Stimulated activated CD8-positive, alpha-beta memory T cell treated with anti-CD3 and anti-CD28 coated beads, Interleukin-7, amount 100 ng/mL, for 48 hours (primary cell): ENCODE measurements at places on chromosomes 7 and 10.

DNA sequence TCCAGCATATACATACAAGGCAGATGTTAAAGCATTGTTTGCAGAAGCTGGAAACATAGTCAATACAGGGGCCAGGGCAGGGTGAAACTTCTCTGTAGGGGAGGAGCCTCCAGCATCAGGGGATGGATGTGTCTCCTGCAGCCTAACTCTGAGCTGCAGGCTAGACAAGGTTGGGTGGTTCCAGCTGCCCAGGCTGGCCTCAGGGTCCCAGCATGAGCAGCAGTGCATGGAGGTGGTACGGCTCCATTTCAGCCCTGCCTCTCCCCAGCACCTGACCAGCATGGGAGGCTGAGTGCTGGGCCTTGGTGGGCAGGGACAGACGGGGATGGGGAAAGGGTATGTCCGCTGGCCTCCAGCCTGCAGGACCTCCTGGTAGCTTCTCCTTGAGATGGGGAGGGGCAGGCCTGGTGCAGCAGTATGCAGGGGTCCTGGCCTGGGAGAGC, 7.4 kb upstream of the TBRG4 start:
- DNase-seq, result no peak

GRCh38 chr7:55545496-55545895, 26.8 kb downstream of the VOPP1 start:
- no peak for DNase-seq

DNA sequence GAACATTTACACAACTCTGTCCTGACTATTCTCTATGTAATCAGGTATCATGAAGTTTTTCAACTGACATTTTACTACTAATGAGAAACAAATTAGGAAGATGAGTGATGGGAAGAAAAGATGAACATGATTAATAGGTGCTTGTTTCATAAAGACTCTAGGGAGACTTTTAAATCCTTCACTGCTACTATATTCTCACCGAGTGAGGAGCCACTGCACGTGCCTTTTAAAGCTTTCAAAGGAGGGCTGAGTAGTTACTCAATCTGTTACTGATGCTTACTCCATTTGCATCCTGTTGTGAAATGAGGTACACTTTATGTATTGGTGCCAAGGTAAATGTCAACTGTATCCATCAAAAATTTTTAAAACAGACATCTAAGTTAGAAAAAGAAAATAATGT, 1.3 kb upstream of the COMMD3 start:
- no peak for DNase-seq

DNA sequence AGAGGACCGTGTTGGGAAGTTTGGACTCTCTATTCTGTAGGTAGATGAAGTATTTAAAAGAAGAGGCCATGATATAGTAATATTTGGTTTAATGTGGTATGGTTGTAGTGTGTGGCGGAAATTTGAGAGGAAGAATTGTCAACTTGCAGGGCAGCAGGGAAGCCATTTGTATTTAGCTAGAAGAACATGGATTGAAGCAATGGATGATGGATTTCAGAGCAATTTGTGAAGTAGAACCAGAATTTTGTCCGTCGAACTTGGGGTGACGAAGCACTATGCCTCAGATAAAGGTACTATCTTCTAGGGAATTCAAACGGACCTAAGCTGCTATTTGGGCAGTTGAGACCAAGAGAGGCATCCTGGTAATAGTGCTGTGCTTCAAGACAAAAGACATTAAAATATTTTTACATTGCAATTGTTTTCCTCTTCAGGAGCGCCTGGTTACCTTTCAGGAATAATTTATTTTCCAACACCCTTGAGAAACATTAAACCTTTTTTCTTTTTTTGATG, 615 bp upstream of the WBP1L start:
- DNase-seq, result no peak

GRCh38 chr7:130639388-130639787, 29.2 kb downstream of the COPG2 start:
- DNase-seq, result no peak

- DNase-seq, result no peak
Measured at GRCh38 chr10:104424719-104425118, 71.1 kb downstream of the CFAP58 start.

- no peak for DNase-seq
Measured at GRCh38 chr10:31939797-31940708, 11.4 kb upstream of the ARHGAP12 start.

GRCh38 chr7:48045195-48045765, 9.9 kb downstream of the C7orf57 start:
- DNase-seq, result no peak

DNA sequence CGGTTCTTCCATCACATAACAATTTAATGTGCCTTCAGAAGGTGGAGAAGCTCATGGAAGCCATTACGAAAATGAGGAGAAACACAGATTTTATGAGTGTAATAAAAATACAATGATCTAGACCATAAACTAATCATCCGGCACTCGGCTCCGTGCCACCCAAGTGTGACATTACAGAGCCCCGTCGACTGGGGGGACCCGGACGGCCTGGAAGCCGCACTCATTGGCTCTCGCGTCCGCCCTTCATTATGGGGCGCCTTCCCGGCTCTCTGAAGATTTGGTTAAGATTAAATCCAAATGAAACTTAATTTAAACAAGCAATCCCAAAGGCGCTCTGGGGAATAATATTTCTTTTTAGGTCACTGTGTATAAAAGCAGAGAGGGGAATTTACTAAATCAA, 242.6 kb downstream of the DNAJB6 start:
- no peak for DNase-seq

- no peak for DNase-seq
Measured at GRCh38 chr10:69464801-69465401, 13.6 kb downstream of the TSPAN15 start.

DNA sequence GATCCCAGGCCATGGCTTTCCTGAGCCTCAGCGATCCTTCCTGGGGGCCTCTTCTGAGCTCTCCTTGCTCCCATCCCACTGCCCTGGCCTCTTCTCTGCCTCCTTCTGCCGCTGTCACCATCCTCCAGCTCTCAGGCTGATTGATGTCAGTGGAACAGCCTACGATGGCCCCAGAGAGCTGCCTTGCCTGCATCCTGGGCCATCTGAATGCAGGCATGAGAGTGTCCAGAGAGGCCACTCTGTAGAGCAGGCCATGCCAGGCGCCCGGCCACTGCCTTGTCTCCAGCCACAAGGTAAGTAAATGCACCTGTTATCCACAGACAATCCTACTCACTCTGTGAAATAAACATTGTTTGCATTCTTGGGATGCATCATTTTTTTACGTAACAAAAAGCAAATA, 171.4 kb upstream of the PPP2R2D start:
- DNase-seq, result no peak
